ENCODE measurements at places on chromosomes 2 and 18.

DNA sequence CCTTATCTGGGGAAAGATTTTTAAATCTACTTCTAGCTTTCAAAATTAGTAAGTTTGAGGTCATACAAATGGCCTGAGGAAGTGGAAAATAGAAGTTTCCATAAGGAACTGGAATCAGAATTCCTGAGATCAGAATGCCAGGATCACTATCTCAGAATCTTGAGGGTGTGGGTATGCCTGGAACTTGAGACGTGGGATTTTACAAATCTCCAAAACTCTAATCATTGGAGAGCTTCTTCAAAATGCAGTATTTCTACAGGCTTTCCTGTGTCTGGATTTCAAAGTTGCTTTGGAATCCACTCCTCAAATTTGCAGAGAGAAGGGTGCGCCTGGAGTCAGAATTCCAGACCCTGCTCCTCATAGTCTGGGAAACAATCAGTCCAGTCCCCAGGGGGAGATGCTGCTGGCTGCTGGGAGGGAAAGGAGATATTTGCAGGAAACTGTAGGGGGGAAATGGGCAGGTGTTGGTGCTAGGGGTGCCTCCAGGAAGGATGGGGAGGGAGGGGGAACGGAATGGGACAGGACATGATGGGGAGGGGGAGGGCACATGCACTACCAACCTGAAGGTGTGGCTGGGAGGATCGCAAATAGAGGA is 31.0 kb upstream of the CATIP start:
- DNase-seq: peak; percentile 14

DNA sequence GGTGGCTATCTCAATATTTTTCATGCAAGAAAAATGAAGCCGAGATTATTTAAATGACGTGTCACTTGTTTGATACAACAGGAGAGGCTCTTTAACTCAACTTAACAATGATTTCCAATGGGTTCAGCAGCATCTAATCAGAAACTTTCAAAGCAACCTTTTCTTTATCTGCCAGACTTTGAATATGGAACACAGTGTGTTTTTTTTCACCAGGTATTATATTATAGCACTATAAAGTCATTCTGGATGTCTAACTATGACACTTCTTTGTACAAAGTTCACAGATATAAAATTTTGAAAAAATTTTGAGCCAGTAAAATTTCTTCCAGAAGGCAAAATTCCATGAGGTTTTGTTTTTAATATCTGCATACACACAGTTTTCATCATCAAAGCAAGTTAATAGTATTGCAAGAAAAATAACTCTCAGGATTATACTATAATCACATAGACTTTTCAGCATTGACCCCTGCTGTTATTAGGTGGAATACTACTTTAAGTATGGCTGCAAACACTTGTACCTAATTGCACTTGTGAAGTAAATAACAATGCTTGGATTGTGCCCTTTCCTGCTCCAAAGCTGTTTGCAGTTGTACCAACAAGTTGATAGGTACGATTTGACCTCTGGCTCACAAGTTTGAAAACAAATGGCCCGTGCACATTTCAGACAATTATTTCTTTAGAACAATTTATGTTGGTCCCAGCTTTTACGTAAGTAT is 44.0 kb upstream of the DSG1 start:
- no peak for DNase-seq

GRCh38 chr18:23631746-23632145 is 31.0 kb downstream of the ANKRD29 start:
- DNase-seq: peak; percentile 52

- DNase-seq: no peak
Measured at GRCh38 chr2:200609028-200609614, 23.3 kb downstream of the AOX1 start.

- DNase-seq: no peak
Measured at GRCh38 chr2:105237045-105237765, 4.3 kb upstream of the GPR45 start.

GRCh38 chr2:203626952-203627681 is 79.3 kb upstream of the CD28 start:
- DNase-seq: no peak

DNA sequence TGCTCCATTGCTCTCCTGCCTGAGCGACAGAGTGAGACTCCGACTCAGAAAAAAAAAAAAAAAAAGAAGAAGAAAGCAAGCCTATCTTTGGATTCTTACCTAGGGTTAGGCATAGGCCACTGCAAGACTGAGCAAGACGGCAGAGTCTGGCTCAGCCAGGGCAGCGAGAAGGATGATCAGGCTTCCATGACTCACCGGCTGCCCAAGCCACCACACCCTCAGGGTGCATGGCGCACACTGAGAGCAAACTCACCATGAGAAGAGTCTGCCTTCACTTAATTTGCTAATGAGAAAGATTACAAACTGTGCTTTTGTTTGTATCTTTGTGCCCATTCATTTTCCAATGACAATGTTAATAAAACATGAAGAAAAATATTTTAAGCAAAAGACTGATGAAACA is 8.2 kb downstream of the FAM110C start:
- DNase-seq: peak; percentile 23

- DNase-seq: peak; percentile 26
Measured at GRCh38 chr2:188720811-188721605, 253.2 kb upstream of the COL3A1 start.

GRCh38 chr18:7230626-7231349 is at the start of gene LRRC30:
LRRC30 (plus strand) TSS chr18:7231089; CDS start chr18:7231139, 50 bp downstream.
- no peak for DNase-seq

DNA sequence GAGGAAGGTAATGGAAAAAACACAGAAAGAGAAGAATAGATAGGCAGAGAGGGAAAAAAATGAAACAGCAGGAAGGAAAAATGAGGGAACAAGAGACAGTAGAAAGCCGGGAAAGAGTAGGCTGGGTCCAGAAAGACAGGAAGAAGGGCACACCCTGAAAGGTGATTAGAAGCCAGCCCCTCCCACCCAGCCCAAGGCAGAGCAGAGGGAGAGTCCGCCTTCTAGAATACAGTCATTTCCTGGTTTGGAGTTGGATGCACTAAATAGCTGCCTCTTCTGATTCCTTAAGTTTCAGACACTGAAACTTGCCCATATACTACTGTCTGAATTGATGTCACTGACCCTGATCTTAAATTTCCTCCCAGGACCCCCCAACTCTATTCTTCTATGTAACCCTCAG is 17.9 kb upstream of the DSG3 start:
- peak; percentile 48 for DNase-seq

GRCh38 chr2:25178976-25179375 is 10.6 kb upstream of the POMC start:
- DNase-seq: no peak

DNA sequence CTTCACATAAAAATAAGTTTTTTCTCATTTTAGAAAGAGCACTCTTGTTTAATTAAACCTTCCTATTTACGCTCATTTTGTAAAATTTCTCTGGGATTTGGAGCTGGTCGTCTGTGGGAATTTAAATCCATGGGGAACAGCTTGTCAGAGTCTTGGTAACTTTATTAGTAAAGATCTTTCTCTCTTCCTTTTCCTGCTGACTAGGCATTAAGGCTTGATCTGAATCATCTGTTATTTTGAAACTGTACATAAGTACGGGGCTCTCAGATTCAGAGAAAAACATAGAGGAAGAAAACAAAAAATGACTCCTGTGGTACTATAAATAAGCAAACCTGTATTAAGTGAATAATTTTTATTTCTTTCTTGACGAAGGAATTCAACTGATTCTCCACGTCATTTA is 150.2 kb downstream of the ST6GAL2 start:
- no peak for DNase-seq

DNA sequence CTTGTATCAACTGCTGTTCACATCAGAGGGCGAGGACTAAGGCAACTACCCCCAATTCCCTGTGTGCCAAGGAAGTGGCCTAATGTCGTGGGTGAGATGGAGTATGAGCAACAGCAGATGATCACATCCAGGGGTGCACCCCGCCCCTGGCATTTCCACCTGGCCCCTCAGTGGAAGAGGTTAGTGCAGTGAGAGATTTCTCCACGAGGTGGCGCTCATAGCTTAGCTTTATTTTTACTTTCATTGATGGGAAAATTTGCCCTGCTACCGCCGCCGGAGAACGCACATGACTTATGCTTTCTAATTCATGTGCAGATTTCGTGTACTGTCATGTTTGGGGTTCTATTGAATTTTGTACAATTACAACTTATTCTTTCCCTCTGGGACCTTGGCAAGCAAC is 470.6 kb upstream of the MEX3C start:
- DNase-seq: peak; percentile 66

- no peak for DNase-seq
Measured at GRCh38 chr2:202158796-202159195, 79.6 kb downstream of the SUMO1 start.

DNA sequence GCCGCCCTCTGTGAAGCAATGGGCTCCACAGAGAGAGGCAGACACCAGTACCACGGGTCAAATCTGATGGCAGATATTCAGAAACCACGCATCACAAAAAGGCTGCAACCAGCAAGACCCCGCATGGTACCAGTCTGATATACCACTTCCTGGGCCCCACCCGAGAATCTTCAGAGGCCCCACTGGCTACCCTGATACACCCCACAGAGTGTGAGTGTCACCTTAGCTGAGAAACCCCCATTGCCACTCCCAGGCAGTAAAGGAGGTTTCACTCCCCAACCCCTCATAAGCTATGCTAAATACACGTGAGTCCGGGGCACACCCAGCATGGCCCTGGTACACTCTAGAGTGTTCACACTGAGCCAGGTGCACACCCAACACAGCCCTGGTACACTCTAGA is 160.0 kb downstream of the EIPR1 start:
- no peak for DNase-seq

GRCh38 chr18:28078298-28078697 is 98.6 kb downstream of the CDH2 start:
- DNase-seq: no peak

DNA sequence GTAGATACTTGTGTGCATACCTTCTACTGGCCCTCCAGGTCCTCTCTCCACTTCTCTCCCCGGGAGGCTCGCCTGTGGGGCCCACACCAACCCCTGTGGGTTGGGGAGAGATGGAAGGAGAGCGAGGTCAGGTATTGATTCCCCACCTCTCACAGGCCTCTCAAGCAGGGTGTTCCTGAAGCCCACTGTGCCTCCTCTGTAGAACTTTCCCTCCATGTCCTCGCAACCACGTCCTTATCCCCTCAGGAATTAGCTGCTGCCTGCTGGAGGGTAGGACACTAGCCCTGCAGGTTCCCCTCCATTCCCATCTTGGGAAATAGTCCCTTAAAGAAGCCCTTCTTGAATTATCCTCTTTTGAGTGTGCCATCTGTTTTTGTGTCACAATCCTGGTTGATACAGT is 38.9 kb upstream of the KLF11 start:
- DNase-seq: no peak

- no peak for DNase-seq
Measured at GRCh38 chr2:44866152-44866551, 75.3 kb upstream of the SIX3 start.

DNA sequence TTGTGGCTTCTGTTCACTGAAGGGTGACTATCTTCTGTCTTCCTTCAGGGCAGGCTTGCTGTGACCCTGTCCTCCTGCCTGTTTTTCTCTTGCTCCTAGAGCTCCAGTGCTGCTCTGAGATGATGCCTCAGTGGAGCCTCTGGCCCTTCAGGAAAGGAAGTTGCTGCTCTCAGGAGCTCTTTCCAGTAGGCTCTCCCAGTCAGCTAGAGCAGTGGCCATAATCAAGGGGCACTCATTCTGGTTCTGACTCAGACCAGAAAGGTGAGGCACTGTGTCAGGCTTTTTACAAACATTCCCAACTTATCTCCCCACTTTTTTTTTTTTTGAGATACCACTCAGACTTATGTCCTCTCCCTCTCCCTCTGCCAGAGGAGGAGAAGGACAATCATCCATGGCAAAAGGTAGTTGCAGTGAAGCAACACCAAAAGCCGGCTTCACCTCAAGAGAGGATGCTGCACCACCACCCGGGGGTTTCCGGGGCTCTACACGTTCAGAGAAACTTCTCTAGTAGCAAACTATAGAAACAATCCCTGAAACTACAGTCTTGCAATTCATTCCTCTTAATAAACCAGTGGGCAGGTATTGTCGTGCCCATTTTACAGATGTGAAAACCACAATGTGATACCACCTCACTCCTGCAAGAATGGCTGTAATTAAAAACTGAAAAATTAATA is 115.4 kb downstream of the ACTR3 start:
- DNase-seq: no peak

DNA sequence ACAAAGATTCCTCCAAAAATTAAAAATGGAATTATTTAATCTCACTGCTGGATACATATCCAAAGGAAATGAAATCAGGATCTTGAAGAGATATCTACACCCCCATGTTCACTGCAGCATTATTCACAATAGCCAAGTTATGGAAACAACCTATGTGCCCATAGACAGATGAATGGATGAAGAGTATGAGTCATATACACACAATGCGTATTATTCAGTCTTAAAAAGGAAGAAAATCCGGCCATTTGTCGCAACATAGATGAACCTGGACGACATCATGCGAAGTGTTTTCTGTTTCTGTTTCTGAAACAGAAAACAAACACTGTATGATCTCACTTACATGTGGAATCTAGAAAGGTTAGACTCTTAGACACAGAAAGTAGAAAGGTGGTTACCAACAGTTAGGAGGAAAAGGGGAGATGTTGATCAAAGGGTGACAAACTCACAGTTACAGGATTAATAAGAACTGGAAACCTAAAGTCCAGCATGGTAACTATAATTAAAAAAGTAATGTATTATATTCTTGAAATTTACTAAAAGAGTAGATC is 87.8 kb upstream of the ERBB4 start:
- no peak for DNase-seq

DNA sequence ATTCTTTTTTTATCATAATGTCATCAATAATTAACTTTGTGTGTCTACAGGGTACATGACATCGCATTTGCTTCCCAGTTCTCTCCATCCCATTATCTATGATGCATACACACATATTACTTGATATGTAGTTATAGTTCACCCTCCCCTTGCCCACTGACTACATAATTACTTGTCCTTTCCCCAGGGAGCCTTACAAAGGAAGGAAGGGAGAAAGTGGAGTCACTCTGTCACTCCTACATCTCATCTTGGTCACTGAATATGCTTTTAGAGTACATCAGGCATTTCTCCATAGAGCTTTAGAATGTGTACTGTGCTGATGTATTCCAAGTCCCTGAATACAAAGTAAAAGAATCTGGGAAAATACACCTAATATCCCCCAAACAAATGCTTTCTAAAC is 6.0 kb upstream of the DTNA start:
- DNase-seq: no peak

- DNase-seq: peak; percentile 51
Measured at GRCh38 chr18:34048423-34048822, 176.3 kb downstream of the NOL4 start.

DNA sequence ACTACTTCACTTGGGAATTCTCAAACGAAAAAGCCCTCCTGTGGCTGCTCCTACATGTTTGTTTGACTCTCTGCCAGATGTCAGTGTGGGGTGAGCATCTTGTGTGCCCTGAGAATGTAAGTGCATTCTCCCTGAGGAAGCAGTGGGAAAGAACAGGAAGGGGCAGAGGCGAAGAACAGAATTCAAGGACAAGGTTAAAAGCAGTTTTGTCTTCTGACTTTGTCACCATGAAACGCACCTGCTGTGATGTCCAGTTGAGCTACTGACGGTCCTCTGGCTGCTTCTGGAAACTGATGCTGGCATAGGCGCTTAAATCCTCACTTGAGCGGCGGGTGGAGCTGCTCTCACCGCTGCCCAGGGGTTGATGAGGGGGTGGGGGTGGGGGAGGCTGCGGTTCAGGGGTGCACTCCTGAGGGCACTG is 4.9 kb downstream of the IRS1 start:
- DNase-seq: peak; percentile 44

- no peak for DNase-seq
Measured at GRCh38 chr2:232593982-232594381, 39.4 kb upstream of the EFHD1 start.

- no peak for DNase-seq
Measured at GRCh38 chr2:30716123-30716900, 90.9 kb downstream of the CAPN13 start.

- DNase-seq: peak; percentile 74
Measured at GRCh38 chr2:18178736-18179349, 300.4 kb downstream of the KCNS3 start.

Data from mesendoderm (in vitro differentiated cells).